Right lobe of liver (tissue), 6 donors: ENCODE measurements at places on chromosomes 5 and 9. TPM values are rescaled to one million over a fixed set of nuclear protein-coding genes. Genes with fewer than 3 reads are reported as not detected.
A peak's percentile ranks its signal among the peaks of the same experiment; 100 is the strongest.

LRRC19 gene
- 1.1 TPM for total RNA-seq

DNA sequence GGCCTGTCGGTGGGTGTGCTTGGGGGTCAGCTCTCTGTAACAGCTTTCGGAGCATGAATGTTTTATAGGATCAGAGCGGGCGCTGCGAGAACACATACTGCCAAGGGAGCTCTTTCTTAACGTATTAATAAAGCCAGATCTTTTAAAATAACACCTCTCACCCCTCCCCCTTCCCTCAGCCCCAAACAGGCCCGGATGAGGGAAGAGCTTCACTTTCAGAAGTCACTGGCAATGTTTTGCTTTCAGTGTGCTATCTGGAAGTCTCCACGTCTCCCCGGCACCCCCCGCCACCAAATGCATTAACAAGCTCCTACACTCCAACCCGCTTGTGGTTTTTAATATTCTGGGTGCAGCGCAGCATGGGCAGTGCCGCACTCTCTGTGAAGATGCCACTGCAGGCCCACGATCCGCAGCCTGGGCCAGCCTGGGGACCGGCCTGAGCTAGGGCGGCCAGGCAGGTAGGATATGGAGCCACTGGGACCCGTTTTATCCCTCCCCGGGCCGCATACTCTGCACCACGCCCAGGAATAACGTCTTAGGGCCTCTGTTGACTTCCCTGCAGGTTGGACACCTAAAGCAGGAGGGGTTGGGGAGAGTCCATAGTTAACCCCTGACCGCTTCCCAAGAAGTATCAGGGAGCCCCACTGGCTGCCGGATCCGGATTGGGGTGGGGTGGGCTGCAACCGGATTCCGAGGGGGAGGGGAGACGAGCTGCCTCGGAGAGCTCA lies 12.6 kb downstream of the NR2F1 start:
- H3K27me3 ChIP-seq: no peaks in the 10 kb centered on the region
- H3K4me3 ChIP-seq: no peak overlapping the region
- H3K27ac ChIP-seq: no peak overlapping the region
- no peaks in the 10 kb centered on the region for H3K36me3 ChIP-seq
- H3K4me1 ChIP-seq: no peaks in the 10 kb centered on the region
- no peak for DNase-seq

IQGAP2 gene
- 120 TPM for total RNA-seq

DNA sequence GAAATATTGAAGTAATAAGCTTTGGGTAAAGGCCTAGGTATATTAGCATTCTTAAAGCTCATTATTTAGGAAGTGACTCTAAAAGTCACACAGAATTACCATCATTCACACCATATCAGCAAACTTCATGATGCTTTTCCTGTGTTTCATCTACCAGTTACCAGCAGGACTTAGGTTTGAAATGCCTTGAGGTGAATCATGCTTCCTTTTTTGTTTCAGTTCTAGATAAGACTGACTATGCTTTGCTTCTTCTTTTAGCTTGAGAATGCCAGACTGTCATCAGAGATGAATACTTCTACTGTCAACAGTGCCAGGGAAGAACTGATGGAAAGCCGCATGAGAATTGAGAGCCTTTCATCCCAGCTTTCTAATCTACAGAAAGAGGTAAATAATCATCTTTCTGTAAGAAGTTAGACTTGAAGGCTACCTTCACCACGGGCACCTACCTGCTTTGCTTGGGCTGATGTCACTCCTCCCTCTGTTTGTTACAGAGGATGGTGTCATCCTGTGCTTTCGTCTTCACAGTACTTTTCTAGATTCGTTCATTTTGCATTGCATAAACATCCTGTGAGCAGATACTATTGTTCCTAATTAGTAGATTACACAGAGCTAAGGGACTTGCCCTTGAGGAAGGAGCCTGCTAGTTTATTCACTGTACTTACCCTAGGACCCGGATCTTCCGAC lies 34.7 kb downstream of the LMNB1 start:
- no peaks in the 10 kb centered on the region for H3K4me1 ChIP-seq
- no peak for DNase-seq
- H3K27me3 ChIP-seq: no peaks in the 10 kb centered on the region
- H3K27ac ChIP-seq: peak overlapping the region; percentile 61
- no peak overlapping the region for H3K4me3 ChIP-seq
- H3K36me3 ChIP-seq: no peaks in the 10 kb centered on the region

- no peaks in the 10 kb centered on the region for H3K27me3 ChIP-seq
- H3K27ac ChIP-seq: no peak overlapping the region
- no peaks in the 10 kb centered on the region for H3K4me1 ChIP-seq
- H3K36me3 ChIP-seq: no peaks in the 10 kb centered on the region
- DNase-seq: no peak
- no peak overlapping the region for H3K4me3 ChIP-seq
These were observed 26.9 kb upstream of the FAT2 start for GRCh38 chr5:151617841-151618710.
